ENCODE measurements at places on chromosomes 4 and X.
A peak's percentile ranks its signal among the peaks of the same experiment; 100 is the strongest.

GRCh38 chr4:41391271-41391670, 134.5 kb downstream of the UCHL1 start:
- DNase-seq: no peak

GRCh38 chr4:178917756-178918155, 1475.5 kb upstream of the AGA start:
- DNase-seq: no peak

- no peak for DNase-seq
These were observed 88.0 kb upstream of the TLR2 start for GRCh38 chr4:153595894-153596601.

GRCh38 chrX:138982365-138982764, 270.8 kb upstream of the FGF13 start:
- no peak for DNase-seq

DNA sequence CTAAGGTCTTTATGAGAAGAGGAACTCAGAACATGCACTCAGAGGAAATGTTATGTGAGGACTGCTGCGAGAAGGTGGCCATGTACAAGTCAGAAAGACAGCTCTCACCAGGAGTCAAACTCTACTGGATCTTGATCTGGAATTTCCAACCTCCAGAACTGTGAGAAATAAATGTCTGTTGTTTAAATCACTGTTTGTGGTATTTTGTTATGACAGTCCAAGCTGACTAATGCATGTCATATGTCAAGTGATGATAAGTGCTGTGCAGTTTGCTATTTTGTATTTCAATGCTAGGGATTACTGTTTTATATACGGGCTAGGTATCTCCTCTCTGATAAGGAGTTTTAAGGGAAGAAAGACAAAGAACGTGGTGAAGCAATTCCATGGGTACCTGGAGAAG, 162.3 kb downstream of the CPEB2 start:
- DNase-seq: no peak

DNA sequence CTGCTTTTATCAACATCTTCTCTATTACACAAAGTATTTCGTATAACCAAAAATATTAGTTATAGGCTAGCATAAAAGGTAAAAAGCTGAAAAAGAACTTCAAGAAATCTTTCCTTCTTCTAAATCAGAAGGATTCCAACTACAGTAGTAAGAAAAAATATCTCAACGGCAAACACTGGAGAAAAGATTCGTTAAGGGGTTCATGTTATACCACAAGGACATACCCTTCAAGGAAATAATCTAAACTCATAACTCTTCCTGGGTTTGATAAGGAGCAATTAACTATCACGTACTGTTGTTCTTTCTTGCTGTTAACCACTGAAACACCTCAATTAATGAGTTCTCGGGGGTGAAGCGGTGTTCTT, 1.5 kb downstream of the SMIM14 start:
- no peak for DNase-seq

- DNase-seq: no peak
These were observed 1190.2 kb upstream of the AGA start for GRCh38 chr4:178632415-178632814.

- no peak for DNase-seq
These were observed 408.4 kb downstream of the ARAP2 start for GRCh38 chr4:35835893-35836292.

DNA sequence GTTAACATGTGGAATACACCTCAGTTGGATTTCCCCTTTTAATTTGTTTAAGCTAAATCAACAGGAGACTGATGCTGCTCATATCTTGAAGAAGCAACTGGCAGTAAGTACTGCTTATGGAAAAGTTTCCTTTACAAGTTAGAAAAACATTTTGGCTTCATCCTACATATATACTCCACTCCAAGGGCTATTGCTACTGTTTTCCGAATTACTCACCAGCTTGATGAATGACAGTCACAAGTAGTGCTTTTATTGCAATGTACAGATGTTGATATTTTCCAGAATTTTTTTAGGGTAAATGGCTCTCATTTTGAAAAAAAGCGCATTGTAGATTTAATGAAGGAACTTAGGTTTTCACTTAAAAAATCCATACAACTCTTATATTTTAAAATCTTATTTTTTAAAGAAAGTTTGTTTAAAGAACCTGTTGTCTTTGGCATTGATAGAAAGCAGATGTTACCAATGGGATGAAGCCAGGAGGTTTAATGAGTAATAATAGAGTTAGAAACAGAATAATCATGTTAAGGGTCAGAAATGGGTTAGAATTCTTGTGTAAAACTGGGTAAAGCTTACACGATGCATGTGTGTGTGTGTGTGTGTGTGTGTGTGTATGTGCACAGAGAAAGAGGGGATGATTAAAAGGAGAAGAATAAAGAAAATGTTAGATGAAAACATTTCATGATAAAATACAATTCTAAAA, 272.9 kb downstream of the CFAP299 start:
- no peak for DNase-seq

DNA sequence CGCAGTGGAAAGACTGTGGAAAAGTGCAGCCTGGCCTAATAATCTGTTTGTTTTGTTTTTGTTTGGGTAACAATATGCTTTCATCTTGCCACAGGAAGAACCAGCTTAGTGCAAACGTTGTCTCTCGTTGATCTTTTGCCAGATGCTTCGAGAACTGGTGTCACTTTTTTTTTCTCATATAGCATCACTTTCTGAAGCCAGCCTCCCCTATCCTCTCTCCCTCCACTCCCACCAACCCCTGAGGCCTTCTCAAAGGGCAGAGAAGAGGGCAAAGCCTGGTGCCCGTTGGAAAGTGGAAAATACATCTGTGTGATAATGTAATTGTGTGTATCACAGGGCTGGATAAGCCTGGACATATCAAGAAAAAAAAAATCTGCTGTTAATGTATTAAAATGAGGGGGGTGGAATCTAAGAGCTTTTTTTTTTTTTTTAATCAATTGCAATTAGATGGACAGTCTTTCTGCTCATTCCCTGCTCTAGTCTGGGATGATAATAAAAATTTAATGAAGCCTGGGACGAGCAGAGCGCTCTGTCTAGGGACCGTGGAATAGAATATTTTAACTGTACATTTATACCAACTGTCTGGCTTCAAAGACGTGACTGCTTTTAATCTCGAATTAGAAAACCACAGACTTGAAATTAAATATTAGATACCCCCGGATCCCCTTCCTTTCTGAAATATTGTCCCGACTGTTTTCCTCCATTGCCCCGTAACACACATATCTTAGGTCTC, 8.1 kb downstream of the POU4F2 start:
- no peak for DNase-seq

DNA sequence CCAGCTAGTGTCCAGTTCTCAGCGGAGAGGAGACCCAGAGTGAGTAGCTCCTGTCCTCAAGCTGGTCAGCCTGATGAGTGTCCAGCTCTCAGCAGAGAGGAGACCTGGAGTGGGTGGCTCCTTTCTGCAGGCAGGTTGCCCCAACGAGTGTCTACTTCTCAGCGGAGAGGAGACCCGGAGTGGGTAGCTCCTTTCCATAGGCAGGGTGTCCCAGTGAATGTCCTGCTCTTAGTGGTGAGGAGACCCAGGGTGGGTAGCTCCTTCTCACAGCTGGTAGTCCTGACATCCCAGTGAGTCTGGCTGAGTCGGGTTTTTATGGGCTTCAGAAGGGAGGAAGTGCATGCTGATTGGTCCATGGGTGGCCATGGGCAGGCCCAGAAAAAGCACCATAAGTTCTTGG, 55.7 kb upstream of the NUDT6 start:
- no peak for DNase-seq

- DNase-seq: no peak
These were observed 63.0 kb upstream of the ZXDB start for GRCh38 chrX:57528670-57529255.

- no peak for DNase-seq
These were observed 59.5 kb downstream of the DDX60 start for GRCh38 chr4:168259096-168259495.

DNA sequence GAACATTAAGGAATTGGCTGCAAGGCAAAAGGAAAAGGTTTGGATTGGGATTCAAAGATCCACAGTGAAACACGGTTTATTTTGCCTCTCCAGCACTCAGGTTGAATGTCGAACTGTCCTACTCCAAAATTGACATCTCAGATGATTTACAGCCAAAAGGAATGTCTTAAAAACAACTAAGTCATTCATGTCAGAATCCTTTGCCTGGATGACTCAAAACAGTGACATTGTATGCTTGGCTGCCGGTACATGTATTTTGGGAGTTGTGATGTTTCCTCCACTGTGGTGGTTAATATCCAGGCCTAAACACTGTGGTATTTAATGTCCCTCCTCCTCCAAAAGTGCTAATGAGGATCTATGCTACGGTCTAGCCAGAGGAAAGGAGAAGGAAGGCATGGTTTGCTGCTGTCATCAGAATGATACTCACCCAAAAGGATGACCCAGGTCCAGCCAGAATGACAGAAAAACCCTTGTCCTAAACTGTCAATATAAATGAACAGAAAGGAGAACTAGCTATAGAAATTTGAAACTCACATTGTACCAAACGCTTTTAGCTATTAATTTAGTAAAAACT, 20.9 kb downstream of the PGM2 start:
- no peak for DNase-seq

GRCh38 chr4:117908306-117909207, 125.7 kb upstream of the NDST3 start:
- no peak for DNase-seq

- DNase-seq: no peak
These were observed 129.5 kb upstream of the PSAPL1 start for GRCh38 chr4:7564242-7564641.

DNA sequence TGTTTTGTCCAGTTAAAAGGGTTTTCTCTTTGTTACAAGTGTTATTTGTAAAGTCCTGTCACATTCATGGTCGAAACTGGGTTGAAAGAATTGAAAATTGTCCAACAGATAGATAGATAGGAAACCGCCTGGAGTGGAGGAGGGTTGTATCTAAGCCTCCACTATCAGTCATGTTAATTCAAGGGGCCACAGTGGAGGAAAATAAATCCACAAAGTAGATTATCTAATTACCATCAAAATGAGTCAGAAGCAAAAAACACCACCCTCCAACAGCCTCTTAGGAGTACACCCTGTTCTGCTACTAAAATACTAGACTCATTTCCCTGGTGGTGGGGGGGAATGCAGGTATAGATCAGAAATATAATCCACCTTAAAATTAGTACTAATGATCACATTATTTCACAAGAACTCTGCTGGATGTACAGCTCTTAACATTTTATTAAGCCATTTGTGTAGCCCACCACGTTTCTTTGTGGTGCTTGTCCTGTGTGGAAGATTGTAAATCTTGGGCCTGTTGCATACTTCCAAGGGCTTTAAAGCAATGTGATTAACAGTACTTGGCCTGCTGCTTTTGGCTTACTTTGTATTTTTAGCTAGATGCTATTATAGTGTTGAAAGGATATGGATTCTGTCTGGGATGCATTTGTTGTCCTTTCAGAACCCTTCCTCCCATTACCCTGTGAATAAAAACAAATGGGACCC, 26.8 kb downstream of the RBBP7 start:
- no peak for DNase-seq

DNA sequence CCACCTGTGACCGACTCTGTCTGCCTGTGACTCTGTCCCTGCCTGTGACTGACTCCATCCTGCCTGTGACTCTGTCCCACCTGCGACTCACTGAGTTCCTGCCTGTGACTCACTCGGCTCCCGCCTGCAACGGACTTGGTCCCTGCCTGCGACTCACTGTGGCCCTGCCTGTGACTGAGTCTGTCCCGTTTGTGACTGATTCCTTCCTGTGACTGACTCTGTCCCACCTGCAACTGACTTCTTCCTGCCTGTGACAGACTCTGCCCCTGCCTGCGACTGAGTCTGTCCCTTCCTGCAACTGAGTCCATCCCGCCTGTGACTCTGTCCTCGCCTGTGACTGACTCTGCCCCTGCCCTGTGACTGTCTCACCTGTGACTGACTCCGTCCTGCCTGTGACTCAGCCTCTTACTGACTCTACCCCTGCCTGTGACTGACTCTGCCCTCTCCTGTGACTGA, 9.6 kb upstream of the UVSSA start:
- DNase-seq: peak; percentile 43

DNA sequence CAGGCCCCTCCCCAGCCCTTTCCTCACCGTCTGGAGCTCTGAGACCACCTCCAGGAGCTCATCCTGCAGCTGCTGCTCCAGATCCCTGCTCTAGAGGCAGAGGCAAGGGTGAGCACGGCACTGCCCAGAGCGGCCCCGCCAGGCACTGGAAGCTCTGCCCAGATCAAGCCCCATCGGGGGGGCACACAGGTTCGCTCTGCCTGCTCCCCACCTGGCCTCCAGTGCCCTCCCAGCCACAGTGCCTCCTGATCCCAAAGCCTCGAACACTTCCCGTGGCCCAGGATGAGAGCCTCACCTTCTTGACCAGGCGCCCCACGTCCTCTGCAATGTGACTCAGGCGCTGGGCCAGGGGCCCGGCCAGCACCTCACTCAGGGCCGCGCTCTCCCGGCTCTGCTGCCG, 5.0 kb downstream of the ARHGAP4 start:
- DNase-seq: no peak

- DNase-seq: no peak
These were observed 502.6 kb upstream of the TECRL start for GRCh38 chr4:64911846-64912245.

DNA sequence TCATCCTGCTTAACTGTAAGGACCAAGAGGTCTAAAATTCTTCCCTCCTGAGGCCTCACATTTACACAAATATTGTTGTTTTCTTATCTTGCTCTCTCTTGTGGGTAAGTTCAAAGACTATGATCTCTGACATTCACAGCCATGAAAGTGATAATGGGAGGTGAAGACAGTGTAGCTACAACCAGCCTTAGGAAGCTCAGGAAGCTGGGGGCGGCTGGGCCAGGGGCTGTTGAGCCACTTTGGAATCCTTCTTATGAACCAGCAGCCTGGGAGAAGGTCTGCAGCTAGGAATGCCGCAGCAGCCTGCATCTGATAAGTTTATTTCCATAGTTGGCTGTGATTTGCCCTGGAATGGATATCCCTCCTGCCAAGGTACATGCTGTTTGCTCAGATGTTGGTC, 316.2 kb downstream of the STIM2 start:
- DNase-seq: no peak

GRCh38 chr4:129098531-129099001, 2.6 kb downstream of the C4orf33 start:
- DNase-seq: no peak

GRCh38 chr4:140755774-140756318, 339 bp downstream of the TBC1D9 start:
- no peak for DNase-seq
